CD4-positive, alpha-beta T cell (primary cell): ENCODE measurements at places on chromosomes 6 and 20.

DNA sequence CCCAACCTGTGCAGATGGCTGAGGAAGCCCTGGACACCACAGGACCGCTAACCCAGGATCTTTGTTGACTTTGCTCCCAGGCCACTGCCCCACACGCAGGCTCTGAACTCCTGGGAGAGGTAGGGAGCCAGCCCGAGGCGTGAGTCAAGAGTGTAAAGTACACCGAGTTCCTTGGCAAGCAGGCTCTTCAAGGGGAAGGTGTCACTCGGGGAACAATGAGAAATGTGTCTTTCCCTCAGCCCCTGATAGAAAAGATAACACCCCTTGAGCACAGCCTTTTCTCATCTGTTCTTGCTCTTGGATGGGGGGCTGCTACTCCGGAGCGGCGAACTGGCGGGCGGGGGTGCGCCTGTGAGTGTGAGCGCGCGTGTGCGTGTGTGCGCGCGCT is 472 bp upstream of the EDN3 start:
- DNase-seq, result no peak

GRCh38 chr6:33343953-33344611 is 26.5 kb upstream of the ZBTB22 start:
- DNase-seq, result peak; percentile 50

- DNase-seq, result no peak
Observed at GRCh38 chr20:47347661-47348435, 8.7 kb downstream of the ZMYND8 start.

DNA sequence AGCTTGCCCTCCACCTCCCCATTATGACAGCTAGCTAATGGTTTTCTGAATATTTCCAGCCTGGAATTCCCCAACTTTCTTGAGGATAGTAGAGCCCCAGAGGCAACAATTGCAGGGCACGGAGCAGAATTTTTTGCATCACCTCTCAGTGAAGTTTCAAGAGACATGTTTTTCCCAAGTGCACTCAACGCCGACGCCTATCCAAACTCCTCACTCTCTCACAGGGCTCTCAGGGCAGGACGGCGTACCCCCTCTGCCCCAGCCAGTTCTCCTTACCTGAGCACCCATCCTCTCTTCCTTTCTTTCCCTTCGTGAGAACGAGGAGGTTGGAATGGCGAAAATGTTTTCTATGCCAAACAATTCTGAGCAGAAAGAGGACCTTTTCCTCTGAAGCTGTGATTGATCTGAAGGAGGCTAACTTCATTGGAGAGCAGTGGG is 83.1 kb upstream of the FOXQ1 start:
- DNase-seq, result no peak
